ENCODE measurements at places on chromosomes 2 and 18.

DNA sequence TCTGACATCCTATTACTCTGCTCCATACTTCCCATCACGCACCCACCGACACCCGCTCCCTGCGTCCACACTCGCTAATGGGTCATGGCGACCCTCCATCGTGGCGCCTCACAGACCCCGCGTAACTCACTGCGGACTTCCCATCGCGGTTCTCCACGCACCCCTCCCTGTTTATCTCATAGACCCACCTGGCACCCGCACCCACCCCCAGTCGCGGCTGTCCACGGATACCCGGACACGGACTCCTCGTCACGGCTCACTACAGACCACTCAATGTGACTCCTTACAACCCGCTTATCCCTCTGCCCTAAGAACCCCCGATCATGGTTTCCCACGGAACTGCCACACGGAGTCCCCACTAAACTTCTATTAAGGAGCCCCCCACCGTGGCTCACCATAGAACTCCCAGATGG lies 458 bp downstream of the CXXC1 start:
- no peak for DNase-seq

DNA sequence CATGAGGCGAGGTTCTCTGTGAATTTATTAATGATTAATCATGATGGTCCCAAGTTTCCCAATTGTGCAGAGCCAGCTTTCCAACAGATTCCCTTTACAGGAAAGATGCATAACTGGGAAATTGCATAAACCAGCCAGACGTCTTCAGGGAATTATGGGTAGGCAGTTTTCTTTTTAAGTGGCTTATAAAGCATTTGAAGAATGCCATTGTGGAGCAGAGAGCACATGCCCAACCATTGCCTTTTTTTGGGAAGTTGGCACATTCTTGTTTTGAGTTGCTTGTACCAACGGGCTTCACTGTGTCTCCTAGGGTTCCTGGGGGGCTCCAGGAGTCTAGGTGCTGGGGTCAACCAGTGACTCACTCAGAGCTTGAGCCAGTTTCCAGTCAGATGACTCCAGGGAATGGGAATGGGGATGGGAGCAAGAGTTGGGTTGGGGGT lies 231.7 kb upstream of the FOSL2 start:
- DNase-seq: no peak

GRCh38 chr18:8359076-8359475 lies 250.2 kb upstream of the RAB12 start:
- no peak for DNase-seq

- DNase-seq: no peak
Measured at GRCh38 chr2:2692599-2693389, 361.7 kb upstream of the MYT1L start.

GRCh38 chr18:54357082-54357659 lies 487 bp downstream of the STARD6 start:
- DNase-seq: no peak

DNA sequence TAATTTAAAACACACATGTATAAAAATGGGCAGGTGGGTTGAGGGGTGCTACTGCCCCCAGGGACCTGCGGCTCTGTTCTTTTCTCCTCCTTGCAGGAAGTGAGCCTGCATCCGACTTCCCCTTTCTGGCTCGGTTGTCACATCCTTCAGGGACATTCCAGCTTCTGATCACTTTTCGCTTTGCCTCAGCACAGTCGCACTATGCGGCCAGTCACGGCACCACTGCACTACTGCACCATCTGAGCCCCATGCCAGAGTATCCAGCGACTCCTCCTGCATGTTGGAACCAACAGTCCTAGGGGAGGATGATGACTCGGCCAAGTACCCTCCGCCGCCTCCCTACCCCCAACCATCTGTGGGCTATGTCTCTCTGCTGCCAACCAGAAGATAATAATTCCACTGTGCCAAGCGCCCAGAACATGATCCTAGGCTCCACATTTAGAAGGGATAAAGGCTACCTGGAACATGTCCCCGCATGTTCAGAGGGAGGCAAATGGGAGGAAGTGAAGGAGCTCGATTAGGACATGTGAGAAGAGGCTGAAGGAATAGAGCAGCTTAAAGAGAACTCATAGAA lies 17.6 kb downstream of the CDC42EP3 start:
- DNase-seq: no peak

GRCh38 chr2:127564429-127565260 lies 29.2 kb downstream of the MYO7B start:
- no peak for DNase-seq

GRCh38 chr18:63930773-63931354 lies 18.2 kb upstream of the HMSD start:
- DNase-seq: no peak

GRCh38 chr2:101204400-101205115 lies 48.1 kb upstream of the CNOT11 start:
- no peak for DNase-seq

GRCh38 chr2:191038741-191039140 lies 24.8 kb upstream of the STAT1 start:
- DNase-seq: no peak

GRCh38 chr2:75475976-75476375 lies 84.8 kb downstream of the EVA1A start:
- no peak for DNase-seq

- no peak for DNase-seq
Measured at GRCh38 chr2:85852152-85852840, 36.5 kb downstream of the ST3GAL5 start.

DNA sequence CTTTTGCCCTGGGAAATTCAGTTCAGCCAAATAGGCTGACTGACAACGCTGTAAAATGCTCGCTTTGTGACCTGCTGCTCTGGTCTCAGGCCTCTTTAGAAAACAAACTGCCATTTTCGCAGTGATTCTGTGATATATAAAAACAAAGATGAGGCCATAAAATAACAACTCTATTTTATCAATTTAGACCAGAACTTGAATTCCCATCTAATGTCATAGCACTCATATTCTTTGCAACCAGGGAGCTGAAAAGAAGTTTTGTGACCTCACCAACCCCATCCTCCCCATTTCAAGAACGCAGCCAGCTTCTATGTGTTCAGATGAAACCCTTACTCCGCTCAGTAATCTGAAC lies 40.3 kb downstream of the TCF4 start:
- no peak for DNase-seq

GRCh38 chr2:17892770-17893534 lies 14.5 kb downstream of the KCNS3 start:
- DNase-seq: no peak

GRCh38 chr2:237639836-237640220 lies 12.4 kb downstream of the LRRFIP1 start:
- no peak for DNase-seq

- no peak for DNase-seq
Measured at GRCh38 chr2:129909651-129910418, 69.6 kb upstream of the RAB6C start.

- no peak for DNase-seq
Measured at GRCh38 chr2:189157456-189157855, 22.1 kb downstream of the COL5A2 start.

GRCh38 chr2:1927896-1928568 lies 183.7 kb upstream of the PXDN start:
- DNase-seq: no peak

- no peak for DNase-seq
Measured at GRCh38 chr2:27219091-27219490, 1.9 kb downstream of the CAD start.

- DNase-seq: no peak
Measured at GRCh38 chr18:24811950-24812681, 351.7 kb downstream of the HRH4 start.

DNA sequence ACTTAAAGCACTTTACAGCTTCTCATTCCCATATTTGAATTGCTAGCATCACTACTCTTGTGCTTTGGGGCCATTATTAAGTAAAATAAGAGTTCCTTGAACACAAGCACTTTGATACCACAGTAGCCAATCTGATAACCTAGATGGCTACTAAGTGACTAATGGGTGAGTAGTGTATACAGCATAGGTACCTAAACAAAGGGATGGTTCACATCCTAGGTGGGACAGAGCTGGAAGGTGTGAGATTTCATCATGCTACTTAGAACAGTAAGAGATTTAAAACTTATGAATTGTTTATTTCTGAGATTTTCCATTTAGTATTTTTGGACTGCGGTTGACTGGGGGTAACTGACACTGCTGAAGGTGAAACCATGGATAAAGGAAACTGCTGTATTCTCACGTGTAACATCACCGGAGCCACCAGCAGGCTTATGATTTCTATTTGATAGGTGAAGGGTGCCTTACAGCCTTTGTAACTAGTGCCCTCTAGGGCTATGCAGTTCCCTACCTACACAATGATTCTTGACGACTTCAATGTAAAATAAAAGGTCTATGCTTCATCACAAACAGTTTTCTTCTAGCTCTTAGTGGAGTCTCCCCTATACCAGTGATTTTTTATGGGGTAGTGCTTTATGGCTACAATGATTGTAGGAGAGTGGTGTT lies 22.1 kb upstream of the CRIM1 start:
- DNase-seq: peak; percentile 42

Measured in T-helper 2 cell (primary cell).